ENCODE measurements at places on chromosomes 3 and 15.

DNA sequence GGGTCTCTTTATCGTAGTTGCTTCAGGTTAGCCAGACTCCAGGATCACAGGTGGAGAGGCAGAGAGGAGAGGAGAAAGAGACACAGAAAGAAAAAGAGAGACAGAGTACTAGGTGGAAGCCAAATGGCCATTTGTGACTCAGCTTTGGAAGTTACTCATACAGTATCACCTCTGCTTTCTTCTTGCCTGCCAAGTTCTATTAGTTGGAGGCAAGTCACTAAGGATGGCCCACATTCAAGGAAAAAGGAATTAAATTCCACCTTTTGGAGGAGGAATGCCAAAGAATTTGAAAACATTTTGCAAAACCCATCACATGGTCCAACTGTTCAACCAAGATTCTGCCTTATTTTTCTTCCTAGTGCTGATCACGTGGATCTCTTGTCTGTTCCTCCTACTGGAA lies 291.1 kb downstream of the CHL1 start:
- DNase-seq = no peak

GRCh38 chr15:77540312-77541060 lies 92.2 kb downstream of the LINGO1 start:
- DNase-seq = no peak

GRCh38 chr3:102400766-102401165 lies 34.0 kb upstream of the ZPLD1 start:
- no peak for DNase-seq

DNA sequence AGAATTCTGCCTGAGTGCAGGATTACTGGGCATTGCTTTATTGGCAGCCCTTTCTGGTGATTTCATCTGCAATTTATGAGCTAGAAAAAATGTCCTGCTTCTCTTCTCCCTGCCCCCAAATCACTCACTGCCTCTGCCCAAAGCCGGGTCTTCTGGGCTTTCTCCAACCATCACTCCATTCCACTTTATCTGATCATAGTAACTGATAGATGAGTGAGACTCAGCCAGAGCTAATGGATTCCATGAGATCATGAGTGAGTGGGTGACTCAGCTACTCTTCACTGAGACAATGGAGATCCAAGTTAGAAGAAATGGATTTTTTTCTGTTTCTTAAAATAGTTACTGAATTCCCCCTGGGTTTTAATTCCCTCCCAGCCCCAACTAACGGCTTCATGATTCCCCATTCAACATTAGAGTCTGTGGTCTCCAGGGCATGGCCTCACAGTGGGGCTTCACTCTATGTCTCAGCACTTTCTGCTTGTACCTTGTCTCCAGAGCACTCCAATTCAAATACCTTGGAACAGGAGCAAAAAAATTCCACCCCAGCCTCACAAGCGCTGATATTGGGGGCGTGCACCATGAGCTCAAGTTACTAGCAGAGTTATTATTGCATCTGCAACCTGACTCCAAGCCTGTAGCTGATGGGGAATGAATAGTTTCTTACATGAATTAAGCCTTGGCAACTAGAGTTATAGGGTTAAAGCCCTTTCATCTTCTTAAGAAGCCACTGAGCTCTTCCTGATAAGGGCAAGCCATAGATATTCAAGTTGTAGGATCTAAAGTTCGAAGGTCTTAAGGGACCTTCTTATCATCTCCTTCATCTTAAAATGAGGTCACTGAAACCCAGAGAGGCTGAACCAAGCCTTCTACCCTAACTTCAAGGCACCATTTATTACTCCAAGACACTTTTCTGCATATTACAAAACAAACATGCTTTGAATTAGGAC lies 85.9 kb downstream of the AGBL1 start:
- DNase-seq = no peak

DNA sequence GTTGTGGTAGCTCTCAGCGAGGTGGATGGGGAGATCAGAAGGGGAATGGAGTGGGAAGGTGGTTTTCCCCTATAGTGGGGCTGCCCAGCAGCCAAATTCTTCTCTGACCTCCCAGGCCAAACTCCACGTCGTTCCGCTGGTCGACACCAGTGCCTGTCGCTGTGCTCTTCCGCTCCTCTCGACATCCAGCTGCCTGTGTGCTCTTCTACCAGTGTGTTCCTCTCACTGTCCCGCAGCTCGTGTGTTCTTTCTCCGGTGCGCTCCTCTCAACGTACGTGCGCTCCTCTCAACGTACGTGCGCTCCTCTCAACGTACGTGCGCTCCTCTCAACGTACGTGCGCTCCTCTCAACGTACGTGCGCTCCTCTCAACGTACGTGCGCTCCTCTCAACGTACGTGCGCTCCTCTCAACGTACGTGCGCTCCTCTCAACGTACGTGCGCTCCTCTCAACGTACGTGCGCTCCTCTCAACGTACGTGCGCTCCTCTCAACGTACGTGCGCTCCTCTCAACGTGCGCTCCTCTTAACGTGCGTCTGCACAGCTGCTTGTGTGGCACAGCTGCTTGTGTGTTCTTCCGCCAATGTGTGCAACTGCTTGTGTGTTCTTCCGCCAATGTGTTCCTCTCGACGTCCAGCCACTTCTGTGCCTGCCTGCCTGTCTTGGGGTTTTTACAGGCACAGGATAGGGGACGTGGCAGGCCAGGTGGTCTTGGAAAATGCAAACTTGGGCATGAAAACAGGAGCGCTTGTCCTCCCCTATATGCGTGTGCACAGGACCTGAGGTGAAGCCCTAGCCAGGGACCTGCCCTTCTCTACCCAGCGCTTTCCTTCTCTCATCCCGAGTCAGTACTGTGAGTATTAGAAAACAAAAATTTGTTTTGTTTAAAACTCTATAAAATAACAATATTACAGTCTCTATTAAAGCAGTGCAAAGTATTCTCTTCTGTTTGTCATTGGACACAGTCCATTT lies 991.1 kb downstream of the GBE1 start:
- DNase-seq = no peak

GRCh38 chr3:27486336-27486735 lies 2.2 kb upstream of the SLC4A7 start:
- DNase-seq = no peak

DNA sequence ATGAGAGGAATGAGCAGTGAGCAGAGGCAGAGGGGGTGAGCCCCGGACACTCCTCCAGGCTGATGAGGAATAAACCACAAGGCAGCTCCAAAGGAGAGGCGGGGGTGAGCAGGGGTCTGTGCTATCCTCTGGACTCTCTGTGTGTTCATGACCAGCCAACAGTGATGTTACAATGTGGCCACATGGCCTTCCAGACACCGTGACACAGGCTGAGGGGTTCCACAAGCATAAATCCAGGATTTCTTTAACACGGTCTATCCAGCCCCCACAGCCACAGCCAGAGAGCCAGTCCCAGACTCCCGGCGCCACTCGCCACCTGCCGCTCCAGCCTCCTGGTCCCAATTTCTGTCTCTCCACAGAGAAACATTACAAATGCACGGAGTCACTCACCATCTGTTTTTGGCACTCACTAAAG lies 24.4 kb downstream of the XXYLT1 start:
- no peak for DNase-seq

- DNase-seq = no peak
These were observed 3.5 kb upstream of the UBE2E2 start for GRCh38 chr3:23199649-23200048.
